ENCODE measurements at places on chromosomes 1 and 21.

DNA sequence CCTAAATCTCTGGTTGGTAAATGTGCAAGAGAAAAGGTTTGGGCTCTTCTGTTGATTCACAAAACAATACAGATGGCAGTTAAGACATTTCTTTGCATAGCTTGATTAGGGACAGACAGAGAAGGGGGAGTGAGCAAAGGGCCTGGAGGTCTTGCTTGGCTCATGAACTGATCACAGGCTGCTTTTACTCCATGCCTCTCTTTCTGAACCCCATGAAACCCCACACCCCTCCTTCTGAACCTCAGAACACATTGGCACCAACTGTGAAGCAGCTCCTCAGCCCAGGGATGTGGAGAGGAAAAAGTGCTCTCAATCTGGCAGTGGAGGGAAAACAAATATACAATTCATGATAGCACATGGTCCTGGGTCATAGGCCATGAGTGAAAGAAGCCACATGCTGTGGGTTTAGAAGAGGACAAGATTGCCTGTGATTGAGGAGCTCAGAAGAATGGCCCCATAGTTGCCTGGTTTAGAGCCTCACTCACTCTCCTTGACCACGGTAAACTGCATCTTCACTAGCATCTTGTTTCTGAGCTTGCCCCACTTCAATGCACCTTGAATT is 111.6 kb upstream of the GADD45A start:
- DNase-seq: no peak

- DNase-seq: no peak
Observed at GRCh38 chr1:49339043-49339442, 562.4 kb upstream of the BEND5 start.

DNA sequence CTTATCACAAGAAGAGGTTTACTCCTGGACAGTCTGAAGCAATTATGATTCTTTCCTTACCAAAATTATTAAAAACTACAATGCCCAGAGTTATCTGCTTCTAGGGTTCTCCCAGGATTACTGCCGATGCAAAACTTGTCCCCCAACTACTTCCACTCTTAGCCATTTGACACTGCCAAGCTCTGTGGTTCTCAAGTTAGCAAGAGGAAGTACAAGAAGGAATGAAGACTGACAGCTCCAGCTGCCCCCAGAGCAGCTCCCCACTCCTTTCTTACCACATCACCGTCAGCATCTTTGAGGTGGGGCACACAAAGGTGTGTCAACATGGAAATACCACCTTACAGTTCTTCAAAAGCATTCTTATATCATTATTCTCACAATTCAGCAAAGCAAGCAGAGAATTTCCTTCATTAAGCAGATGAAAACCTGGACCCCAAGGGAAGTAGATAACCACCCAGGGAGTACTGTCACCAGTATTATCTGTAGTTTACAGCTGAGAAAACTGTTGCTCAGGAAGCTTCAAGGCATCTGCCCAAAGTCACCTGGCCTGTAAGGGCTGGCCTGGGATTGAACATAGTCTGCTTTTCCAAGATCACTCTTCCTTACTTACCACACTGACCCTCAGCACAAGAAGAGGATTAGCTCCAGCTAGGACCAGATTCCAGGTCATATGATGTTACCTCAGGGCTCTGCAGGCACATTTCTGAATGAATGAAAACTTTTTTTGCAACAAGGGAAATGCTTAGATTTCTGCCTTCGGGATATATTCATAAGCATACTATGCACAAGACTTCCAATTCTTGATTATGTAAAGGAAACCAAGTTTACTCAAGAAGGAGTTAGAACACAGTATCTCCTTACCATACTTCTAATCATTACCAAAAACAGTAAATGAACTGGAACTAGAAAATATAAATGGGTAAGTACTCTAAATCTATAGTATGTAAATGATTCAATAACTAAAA is 9.3 kb downstream of the PSMG1 start:
- DNase-seq: no peak

- no peak for DNase-seq
Observed at GRCh38 chr1:234686035-234686434, 76.1 kb upstream of the IRF2BP2 start.

DNA sequence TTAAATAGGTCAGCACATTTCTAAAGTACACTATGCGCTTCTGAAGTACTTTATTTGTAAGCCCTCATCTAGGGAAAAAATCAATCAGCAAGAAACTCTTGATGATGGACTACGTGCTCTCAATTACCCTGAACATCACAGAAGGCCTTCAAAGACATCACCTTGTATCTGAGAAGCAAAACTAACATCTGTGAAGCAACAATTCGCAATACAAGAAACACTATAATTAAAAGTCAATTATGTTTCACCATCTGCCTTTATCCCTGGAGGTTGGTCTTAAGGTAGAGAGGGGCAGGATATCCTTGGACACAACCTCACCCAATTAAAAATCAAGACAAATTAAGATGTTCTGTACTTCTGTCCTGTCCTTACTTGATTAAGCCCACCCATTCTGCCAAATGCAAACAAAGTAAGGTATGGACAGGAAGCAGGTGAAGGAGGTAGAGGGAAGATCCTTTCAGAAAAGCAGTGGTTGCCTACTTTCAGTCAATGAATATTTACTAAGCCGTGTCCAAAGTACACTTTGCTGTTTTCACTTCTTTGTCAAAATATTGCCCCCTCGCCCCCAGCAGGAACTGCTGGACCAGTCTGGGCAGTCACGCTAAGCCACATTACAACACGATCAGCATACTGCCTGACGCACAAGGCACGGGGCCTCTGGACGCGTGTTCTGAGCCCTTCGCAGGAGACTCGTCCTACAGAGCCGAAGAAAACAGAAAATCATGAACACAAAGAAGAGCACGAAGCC is 887 bp downstream of the SLC19A2 start:
- peak; percentile 45 for DNase-seq

GRCh38 chr1:21734526-21734925 is 48.4 kb downstream of the USP48 start:
- no peak for DNase-seq

GRCh38 chr1:91940496-91940895 is 8.7 kb upstream of the BRDT start:
- no peak for DNase-seq

- DNase-seq: no peak
Observed at GRCh38 chr21:37528150-37528937, 161.8 kb downstream of the DYRK1A start.

- no peak for DNase-seq
Observed at GRCh38 chr1:9621032-9621431, 30.5 kb upstream of the PIK3CD start.

- DNase-seq: no peak
Observed at GRCh38 chr1:8544644-8545043, 226.7 kb downstream of the SLC45A1 start.

- no peak for DNase-seq
Observed at GRCh38 chr1:240658312-240658960, 46.5 kb upstream of the GREM2 start.

GRCh38 chr1:157090771-157091170 is 8.8 kb downstream of the ETV3L start:
- DNase-seq: no peak

DNA sequence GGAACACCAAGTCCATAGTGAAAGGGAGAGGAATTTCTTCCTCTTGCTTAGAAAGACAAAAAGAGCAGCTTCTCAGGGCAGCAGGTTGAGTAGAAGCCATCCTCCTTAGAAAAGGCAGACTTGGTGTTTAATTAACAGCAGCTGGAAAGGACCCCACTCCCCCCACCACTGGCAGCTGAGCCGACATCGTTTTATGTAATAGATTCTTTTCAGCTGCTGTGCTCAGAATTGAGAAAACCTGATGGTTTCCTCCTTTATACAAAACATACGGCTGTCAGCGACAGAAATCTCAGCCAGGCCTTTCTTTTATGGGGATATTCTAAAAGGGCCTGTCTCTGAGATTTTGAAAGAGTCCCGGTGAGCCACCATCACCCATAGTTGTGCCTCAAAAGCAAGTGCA is 49.9 kb downstream of the MAN1C1 start:
- no peak for DNase-seq

- DNase-seq: no peak
Observed at GRCh38 chr1:173852105-173852504, 15.7 kb downstream of the GAS5 start.

DNA sequence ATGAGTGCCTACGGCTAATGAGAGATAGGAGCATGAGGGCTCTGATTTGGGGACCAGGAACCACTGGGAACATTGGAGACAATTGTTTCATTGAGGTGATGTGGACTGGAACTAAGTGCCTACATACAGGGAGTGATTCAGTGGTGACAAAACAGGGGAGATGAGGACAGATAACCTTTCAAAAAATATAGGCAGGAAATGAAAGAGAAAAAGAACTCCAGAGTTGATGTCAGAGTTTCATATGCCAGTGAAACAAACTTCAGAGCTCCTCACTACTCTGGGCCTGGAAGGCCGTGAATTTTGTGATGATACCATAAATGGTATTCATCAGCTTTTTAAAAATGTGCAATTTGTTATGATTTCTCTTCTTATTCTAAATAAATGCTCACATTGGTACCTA is 39.3 kb downstream of the FASLG start:
- peak; percentile 10 for DNase-seq

DNA sequence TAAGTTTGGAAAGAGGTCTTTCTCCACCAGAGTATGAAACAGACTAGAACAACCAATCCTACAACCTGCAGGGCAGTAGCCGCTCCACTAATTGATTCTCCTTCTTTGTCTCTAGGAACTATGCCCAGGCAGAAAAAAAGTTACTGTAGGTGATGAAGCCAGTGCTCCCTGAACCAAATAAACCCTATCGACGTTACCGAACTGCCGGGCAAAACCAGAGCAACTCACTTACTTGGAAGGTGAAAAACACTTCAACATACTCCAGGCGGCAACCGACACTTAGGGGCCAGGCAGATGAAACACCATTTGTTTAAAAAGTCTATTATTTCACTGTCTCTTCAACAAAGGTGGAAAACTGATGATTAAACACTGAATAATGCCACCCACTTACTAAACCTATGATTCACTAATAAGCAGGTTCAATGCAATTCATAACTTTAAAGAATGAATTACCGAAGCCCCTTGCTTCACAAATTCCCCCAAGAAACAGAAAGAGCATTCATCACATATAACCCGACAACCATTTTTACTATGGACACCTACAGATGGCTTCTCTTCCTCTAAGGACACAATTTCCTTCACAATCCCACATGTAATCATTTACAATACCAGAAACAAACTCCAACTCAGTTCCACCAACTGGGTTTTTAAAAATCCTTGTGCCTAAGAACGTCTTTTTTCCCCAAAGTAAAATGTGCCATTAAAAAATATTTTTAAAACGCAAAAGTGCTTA is 1.6 kb downstream of the NRIP1 start:
- DNase-seq: no peak

- DNase-seq: no peak
Observed at GRCh38 chr1:53728702-53729455, 10.1 kb downstream of the GLIS1 start.

DNA sequence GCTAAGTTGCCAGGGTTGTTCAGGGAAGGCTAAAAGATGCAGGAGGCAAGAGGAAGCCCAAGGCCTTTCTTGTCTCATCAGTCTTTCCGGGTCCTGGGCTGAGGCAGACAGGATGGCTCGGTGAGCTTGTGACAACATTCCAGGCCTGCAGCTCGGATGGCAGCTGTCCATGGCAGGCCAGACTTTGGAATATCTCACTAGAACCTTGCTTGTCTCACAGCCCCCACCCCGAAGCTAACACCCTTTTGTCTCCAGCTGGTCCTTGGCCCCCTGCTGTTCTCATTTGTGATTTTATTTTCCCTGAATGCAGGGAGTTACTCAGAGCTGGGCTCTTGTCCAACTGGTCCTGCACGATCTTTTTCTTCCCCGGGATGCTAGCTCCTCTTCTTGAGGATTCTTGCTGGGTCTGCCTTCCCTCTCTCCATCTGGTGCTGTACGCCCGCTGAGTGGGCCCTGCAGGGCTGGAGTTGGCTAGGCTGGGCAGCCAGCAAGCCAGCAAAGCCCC is 477.2 kb upstream of the CAMK1G start:
- peak; percentile 84 for DNase-seq

- peak; percentile 38 for DNase-seq
Observed at GRCh38 chr1:164644774-164645644, 86.0 kb downstream of the PBX1 start.

DNA sequence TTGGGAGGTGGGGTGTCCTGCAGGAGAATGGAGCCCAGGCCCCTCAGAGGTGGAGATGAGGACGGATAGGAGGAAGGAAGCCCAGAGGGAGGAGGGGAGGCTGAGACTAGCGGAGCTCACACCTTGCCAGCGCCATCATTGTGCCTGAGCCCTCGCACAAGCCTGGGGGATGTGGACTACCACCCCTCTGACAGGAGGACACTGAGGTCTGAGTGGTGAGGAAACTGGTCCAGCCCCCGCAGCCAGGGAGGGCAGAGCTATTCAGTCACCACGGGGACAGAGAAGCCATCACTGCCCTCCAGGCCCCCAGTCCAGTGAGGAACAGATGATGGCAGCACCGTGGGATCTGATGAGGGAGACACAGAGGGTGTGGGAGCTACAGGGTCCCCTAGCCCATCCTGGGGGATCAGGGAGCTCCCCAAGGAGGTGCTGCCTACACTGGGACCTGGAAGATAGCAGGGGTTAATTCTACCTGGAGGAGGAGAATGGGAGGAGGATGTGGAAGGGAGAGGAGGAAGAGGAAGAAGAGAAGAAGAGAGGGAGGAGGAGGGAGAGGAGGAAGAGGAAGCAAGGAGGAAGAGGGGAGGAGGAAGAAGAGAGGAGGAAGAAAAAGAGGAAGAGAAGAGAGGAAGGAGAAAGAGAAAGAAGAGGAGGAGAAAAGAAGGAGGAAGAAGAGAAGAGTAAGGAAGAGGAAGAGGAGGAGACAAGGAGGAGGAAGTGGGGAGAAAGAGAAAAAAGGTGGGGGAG is 31.0 kb downstream of the MATN1 start:
- no peak for DNase-seq

DNA sequence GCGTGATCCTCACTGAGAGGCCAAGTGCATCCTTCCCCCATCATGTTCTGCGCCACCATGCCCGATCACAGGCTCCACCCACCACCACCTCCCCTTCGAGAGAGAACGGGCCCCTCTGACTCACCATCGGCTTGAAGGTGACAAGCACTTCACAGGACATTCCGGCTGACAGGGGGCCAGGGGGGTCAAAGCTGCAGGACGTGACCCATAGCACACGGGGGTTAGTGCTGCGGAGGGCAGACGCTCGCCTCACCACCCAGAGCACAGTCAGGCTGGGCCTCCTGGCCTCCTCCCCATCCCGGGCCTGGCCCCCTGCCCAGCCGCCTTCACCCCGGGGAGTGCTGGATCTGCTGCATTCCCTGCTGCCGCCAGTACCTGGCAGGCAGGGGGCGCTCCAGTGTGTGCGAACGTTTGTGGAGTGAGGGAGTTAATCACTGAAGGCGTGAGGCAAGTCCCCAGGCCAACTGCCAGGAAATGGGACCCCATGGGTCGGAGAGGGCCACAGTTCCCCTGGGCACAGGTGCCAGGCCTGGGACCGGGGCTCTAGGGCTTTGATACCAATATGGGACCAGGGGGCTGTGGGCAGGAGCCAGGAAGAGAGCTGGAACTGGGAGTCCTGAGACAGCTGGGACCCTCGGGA is 40.9 kb upstream of the TMEM52 start:
- peak; percentile 87 for DNase-seq

GRCh38 chr1:67465375-67465774 is 35.2 kb upstream of the SERBP1 start:
- DNase-seq: no peak
